ENCODE measurements at places on chromosomes 2 and 18. TPM values are rescaled to one million over a fixed set of nuclear protein-coding genes. Genes with fewer than 3 reads are reported as not detected.

The TCF23 gene
- total RNA-seq: not detected

The CDCA7 gene
- total RNA-seq: 76.9 TPM

The CD8B2 gene
- total RNA-seq: not detected

DNA sequence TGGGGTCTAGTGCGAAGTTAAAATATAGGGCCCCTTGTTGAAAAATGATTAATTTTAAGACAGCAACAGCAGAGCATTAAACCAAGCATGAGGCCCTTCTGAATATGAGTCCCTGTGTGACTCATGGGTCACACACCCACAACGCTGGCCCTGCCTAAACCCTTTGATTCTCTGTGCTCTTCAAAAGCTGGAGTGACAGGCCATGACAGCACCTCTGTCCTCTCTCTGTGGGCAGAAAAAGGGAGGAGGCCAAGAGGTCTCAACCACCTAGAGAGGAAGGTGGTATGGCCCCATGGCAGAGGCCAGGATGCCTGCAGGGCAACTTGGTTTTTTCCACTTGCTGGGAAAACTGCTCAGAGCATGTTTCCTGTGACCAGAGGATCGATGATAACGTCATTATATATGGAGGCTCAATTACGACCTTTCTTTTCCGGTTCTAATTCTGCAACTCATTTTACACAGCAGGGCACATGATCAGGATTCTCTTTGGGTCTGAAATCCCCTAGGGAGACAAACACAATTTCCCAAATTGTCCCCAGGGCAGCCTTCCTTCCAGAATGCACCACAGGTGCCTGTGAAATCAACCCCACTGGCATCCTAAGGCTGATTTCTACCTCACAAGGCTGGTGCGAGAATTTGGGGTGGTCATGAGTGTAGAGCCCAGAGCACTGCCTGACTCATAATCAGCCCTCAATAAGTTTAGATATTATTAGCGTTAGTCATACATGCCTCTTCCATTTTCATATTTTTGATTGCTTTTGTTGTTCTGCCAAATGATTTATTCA lies 102.0 kb upstream of the PPP1CB start:
- H3K36me3 ChIP-seq: no peaks in the 10 kb centered on the region
- peaks cover 48% of the 10 kb centered on the region for H3K4me1 ChIP-seq
- H3K4me3 ChIP-seq: no peak overlapping the region

GRCh38 chr2:224156436-224156835 lies 117.3 kb upstream of the SERPINE2 start:
- no peak overlapping the region for H3K27ac ChIP-seq
- DNase-seq: no peak
- H3K4me3 ChIP-seq: no peak overlapping the region
- H3K4me1 ChIP-seq: no peaks in the 10 kb centered on the region
- H3K36me3 ChIP-seq: no peaks in the 10 kb centered on the region

GRCh38 chr18:45081566-45082181 lies 401.0 kb downstream of the SETBP1 start:
- H3K4me1 ChIP-seq: no peaks in the 10 kb centered on the region
- DNase-seq: no peak
- no peaks in the 10 kb centered on the region for H3K27me3 ChIP-seq
- H3K4me3 ChIP-seq: no peak overlapping the region
- H3K27ac ChIP-seq: no peak overlapping the region
- no peaks in the 10 kb centered on the region for H3K36me3 ChIP-seq

GRCh38 chr18:5893956-5894610 lies 1.2 kb downstream of the TMEM200C start:
- H3K27me3 ChIP-seq: no peaks in the 10 kb centered on the region
- H3K4me3 ChIP-seq: no peak overlapping the region
- no peaks in the 10 kb centered on the region for H3K36me3 ChIP-seq
- H3K27ac ChIP-seq: no peak overlapping the region

All from SJCRH30 (cell line).